ENCODE measurements at places on chromosomes 6 and 20. TPM values are rescaled to one million over a fixed set of nuclear protein-coding genes. Genes with fewer than 3 reads are reported as not detected.

DNA sequence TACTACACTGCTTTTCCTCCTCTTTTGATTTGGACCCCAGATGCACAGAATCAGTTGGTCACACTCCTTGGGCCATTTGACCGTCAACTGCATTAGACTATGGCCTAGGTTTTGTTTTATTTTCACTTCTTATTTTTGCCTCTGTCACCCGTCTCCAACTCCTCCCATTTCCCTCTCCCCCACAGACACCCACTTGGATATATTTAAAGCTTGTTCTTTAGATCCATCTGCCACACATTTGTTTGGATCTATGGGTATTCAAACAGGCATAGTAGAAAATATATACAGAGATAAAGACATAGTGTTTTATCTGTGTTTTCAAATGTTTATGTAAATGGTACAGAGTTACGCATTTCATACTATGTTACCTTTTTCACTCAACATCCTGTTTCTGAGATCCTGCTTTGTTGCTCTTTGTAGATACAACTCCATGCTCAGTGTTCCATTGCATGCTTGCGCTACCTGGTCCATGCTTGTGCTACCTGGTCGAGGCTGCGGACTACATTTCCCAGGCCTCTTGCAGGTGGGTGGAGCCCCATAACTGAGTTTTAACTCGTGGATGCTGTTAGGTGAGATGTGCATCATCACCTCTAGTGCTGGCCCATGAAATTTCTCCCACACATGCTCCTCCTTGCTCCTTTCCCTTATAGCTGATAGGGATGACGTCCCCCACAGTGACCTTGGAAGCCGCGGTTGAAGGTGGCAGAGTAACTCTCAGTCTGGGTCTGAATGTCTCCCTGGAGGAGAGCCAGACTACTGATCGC is 11.5 kb upstream of the PREX1 start:
- no peak overlapping the region for H3K27ac ChIP-seq
- H3K4me3 ChIP-seq = no peak overlapping the region
- H3K4me1 ChIP-seq = peaks cover 3% of the 10 kb centered on the region
- DNase-seq = no peak
- H3K27me3 ChIP-seq = peaks cover 15% of the 10 kb centered on the region

The PSMF1 gene
- 145 TPM for total RNA-seq

- no peaks in the 10 kb centered on the region for H3K27me3 ChIP-seq
- H3K36me3 ChIP-seq = no peaks in the 10 kb centered on the region
- no peak overlapping the region for H3K27ac ChIP-seq
- H3K4me1 ChIP-seq = peaks cover 25% of the 10 kb centered on the region
- no peak overlapping the region for H3K4me3 ChIP-seq
- DNase-seq = no peak
Measured at GRCh38 chr6:44651604-44652003, 264.1 kb downstream of the CDC5L start.

DNA sequence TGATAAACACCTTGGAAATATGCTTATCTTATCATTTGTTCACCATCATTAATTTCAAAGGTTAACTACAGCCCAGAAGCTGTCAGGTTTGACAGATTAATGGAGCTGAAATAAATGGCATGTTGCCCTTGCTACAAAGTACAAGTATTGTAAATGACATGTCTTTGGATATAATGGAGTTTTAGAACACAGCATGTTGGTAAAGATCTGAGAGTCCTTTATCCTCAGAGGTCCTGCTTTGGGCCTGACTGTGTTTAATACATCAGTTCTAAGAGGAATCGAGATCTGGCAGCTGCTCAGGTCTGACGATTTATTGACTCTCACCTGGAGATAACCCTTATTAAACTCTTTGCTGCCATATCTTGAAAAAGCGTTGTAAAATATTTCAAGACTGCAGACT is 222.7 kb upstream of the OPRM1 start:
- DNase-seq = no peak
- H3K27me3 ChIP-seq = no peaks in the 10 kb centered on the region
- no peaks in the 10 kb centered on the region for H3K36me3 ChIP-seq
- H3K27ac ChIP-seq = no peak overlapping the region

The EDN3 gene
- 0.25 TPM for total RNA-seq

The RCAN2 gene
- total RNA-seq = 3.1 TPM

DNA sequence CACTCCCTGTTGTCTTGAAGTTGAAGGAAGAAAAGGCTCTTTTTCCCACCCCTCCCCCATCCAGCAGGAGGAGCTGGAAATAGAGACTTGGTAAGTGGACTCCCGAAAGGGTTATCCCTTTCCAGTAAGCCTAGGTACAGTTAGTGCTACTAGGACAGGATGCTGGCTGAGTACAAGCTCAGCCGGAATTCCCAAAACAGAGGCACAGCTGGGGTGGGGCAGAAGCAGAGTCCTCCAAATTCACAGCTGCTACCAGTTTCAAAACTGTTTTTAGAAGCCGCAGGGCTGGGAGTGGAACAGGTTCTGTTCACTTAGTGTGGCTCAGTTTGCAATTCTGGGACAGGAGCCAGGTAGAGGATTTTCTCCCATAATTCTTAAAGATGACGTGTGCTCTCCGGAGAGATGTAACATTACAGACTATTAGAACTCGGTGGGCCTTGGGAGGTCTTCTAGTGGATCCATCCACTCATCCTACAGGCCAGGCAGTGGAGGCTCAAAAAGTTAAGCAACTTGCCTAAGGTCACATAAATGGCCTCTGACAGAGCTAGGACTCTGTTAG is 19.0 kb upstream of the UTRN start:
- H3K4me1 ChIP-seq = no peaks in the 10 kb centered on the region
- H3K36me3 ChIP-seq = no peaks in the 10 kb centered on the region
- H3K4me3 ChIP-seq = no peak overlapping the region
- H3K27me3 ChIP-seq = no peaks in the 10 kb centered on the region

GRCh38 chr6:74753883-74754600 is 451.8 kb downstream of the COL12A1 start:
- H3K36me3 ChIP-seq = no peaks in the 10 kb centered on the region
- no peaks in the 10 kb centered on the region for H3K4me1 ChIP-seq
- no peaks in the 10 kb centered on the region for H3K27me3 ChIP-seq
- H3K27ac ChIP-seq = no peak overlapping the region

GRCh38 chr6:118367314-118367713 is 180.8 kb upstream of the PLN start:
- no peaks in the 10 kb centered on the region for H3K27me3 ChIP-seq
- DNase-seq = no peak
- H3K27ac ChIP-seq = no peak overlapping the region

DNA sequence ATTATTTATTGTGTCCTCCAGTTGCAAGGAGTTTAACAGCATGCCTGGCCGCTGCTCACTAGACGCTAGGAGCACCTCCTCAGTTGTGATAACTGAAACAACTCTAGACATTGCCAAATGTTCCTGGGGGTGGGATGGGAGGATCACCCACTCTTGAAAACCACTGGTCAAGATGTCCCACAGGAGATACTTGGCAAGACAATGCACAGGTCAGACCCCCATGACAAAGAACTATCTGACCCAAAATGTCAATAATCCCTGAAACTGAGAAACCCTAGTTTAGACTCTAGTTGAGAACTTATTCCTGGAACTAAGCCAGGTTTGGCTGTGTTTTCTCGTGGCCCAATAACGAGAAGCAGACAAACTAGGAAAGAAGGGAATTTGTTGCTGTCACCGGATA is 9.5 kb upstream of the FKBPL start:
- no peaks in the 10 kb centered on the region for H3K4me1 ChIP-seq
- H3K4me3 ChIP-seq = no peak overlapping the region
- DNase-seq = no peak
- peaks cover 22% of the 10 kb centered on the region for H3K27me3 ChIP-seq

GRCh38 chr6:7261032-7261841 is 51.8 kb downstream of the SSR1 start:
- H3K4me3 ChIP-seq = peak overlapping the region; percentile 70
- peaks cover 19% of the 10 kb centered on the region for H3K4me1 ChIP-seq
- peaks cover 17% of the 10 kb centered on the region for H3K27me3 ChIP-seq
- peak; percentile 30 for DNase-seq
- H3K27ac ChIP-seq = no peak overlapping the region

The GINS1 gene
- 28.0 TPM for total RNA-seq

DNA sequence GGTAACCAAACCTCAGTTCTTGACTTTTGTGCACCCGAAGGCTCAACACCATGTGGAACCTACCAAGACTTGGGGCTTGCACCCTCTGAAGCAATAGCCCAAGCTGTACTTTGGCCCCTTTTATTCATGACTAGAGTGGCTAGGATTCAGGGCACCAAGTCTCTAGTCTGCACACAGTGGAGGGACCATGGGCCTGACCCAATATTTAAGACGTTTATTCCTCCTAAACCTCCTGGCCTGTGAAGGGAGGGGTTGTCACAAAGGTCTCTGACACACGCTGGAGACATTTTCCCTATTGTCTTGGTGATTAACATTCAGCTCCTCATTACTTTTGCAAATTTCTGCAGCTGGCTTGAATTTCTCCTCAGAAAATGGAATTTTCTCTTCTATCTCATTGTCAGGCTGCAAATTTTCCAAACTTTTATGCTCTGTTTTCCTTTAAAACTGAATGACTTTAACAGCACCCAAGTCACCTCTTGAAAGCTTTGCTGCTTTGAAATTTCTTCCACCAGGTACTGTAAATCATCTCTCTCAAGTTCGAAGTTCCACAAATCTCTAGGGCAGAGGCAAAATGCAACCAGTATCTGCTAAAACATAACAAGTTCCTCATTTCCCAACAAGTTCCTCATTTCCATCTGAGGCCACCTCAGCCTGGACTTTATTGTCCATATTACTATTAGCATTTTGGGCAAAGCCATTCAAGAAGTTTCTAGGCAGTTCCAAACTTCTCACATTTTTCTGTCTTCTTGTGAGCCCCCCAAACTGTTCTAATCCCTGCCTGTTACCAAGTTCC is 481.4 kb upstream of the BTBD3 start:
- no peaks in the 10 kb centered on the region for H3K36me3 ChIP-seq
- no peak for DNase-seq
- no peaks in the 10 kb centered on the region for H3K27me3 ChIP-seq

DNA sequence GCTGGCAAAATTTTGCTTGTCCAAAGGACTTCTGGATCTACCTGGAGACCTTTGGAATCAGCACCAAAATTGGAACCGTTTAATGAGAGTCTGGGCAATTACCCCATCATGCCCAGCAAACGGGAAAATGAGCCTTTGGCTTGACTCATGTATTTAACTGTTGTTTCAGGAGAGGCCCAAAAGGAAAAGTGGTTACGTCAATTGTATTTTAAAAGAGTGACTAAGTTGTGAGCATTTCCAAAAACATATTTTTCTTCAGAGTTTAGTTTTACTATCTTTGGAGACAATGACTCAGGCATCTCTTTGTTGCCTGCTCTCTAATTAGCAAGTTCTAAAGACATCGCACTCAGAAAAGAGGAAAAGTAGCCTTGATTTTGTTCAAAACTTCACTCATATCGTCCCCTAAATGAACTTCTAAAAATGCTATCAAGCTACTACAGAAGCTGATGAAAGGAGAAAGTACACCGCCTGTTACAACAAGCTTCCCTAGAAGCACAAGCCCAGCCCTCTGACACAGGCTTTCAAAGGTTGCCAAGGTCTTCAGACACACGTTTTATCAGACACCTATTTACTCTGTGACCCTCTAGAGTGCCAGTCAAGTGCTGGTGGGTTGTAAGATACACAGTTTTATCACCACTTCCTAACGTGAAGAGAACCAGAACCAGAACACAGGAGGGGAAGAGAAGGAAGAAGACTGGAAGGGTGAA is 146.2 kb downstream of the TBX18 start:
- no peaks in the 10 kb centered on the region for H3K4me1 ChIP-seq
- H3K27ac ChIP-seq = no peak overlapping the region
- H3K27me3 ChIP-seq = no peaks in the 10 kb centered on the region
- no peak overlapping the region for H3K4me3 ChIP-seq

DNA sequence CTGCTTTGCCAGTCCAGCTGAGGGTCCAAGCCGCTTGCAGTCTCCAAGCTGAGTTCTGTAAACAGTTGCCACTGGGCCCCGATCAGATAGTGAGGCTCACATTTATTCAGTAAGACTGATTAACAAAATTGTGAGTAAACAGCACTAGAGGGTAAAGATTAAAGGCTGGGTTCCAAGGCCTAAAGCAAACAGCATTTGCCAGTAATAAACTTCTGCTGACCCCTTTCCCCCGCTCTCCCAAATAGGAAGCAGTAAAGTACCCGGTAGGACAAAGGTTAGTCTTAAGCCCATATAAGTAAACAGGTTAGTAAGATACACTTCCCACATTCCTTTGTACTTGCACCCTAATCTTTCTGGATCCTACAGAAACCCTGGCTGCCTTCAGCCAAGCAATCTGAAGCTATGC is 181.8 kb downstream of the MEI4 start:
- DNase-seq = no peak
- no peaks in the 10 kb centered on the region for H3K36me3 ChIP-seq
- H3K4me3 ChIP-seq = no peak overlapping the region
- H3K4me1 ChIP-seq = no peaks in the 10 kb centered on the region

GRCh38 chr20:43560974-43561373 is 2.1 kb downstream of the SGK2 start:
- no peaks in the 10 kb centered on the region for H3K27me3 ChIP-seq
- no peak overlapping the region for H3K27ac ChIP-seq
- no peaks in the 10 kb centered on the region for H3K36me3 ChIP-seq
- H3K4me1 ChIP-seq = no peaks in the 10 kb centered on the region
- DNase-seq = no peak

DNA sequence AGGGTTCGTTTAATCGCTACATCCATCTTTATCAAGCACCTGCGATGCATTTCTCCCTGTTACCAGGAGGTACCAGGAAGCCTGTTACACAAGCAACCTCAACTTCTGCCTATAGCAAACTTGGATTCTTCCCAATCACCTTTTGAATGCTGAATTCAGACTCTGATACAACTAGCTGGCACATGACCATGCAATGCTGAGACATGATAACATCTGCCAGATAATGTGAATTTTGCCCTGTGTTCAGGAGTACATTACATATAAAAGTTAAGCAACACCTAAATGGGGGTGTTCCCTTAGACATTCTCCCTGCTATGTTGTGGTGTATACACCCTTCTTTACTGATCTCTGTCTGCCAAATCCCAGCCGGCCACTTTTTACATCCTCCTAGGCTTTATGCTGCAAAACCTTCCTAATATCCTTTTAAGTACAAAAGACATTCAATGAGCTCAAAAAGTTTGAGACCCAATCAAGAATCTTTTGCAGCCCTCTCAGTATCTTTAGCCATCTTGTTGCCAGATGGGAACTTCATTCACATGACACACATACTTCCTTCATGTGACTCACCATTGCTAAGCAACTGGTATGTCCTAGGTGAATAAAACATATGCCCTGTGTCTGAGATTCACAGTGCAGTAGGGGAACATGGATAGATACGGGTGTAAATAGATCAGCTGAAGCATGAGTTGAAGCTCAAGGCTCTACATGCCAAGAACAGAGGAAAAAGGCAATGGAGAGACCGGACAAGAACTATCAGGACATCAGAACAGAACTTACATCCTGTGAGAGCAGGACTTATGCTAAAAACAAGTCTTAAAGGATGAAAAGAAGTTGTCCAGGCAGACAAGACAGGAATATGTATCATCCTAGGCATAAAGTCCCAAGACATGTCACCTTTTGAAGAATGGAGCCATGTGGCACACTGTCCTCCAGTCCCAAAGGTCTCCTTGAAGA is 84.3 kb downstream of the ZHX3 start:
- no peak overlapping the region for H3K4me3 ChIP-seq
- no peak for DNase-seq
- peaks cover 24% of the 10 kb centered on the region for H3K4me1 ChIP-seq
- no peaks in the 10 kb centered on the region for H3K27me3 ChIP-seq

GRCh38 chr6:105500693-105501092 is 97.8 kb upstream of the PREP start:
- H3K4me3 ChIP-seq = no peak overlapping the region
- no peaks in the 10 kb centered on the region for H3K4me1 ChIP-seq
- no peaks in the 10 kb centered on the region for H3K27me3 ChIP-seq
- H3K27ac ChIP-seq = no peak overlapping the region
